ENCODE measurements at places on chromosomes 6 and 20.
A peak's percentile ranks its signal among the peaks of the same experiment; 100 is the strongest.

DNA sequence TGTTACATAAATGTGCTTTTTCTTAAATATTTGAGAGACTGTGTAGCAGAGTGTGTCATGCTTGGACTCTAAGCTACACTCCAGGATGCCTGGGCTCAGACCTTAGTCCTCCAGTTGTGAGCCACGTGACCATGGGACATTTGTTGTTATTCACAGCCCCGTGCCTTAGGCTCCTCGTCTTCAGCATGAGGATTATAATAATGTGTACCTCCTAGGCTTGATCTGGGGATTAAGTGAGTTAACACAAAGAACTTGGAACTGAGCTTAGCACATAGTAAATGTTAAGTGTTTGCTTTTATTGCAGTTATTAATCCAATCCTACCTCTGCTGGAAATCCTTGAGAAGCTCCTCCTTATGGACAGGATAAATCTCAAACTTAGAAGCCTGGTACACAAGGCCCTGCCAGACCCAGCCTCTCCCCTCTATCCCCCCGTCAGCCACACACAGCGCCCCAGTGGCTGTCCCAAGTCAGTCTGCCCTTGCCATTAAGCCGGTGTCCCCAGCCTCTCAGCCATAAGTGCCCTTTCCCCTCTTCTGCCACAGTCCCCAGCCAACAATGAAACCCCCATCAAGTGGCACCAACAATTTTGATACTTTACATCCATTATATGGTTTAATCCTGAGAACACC is 177.5 kb downstream of the TMEM242 start:
- no peak for DNase-seq

DNA sequence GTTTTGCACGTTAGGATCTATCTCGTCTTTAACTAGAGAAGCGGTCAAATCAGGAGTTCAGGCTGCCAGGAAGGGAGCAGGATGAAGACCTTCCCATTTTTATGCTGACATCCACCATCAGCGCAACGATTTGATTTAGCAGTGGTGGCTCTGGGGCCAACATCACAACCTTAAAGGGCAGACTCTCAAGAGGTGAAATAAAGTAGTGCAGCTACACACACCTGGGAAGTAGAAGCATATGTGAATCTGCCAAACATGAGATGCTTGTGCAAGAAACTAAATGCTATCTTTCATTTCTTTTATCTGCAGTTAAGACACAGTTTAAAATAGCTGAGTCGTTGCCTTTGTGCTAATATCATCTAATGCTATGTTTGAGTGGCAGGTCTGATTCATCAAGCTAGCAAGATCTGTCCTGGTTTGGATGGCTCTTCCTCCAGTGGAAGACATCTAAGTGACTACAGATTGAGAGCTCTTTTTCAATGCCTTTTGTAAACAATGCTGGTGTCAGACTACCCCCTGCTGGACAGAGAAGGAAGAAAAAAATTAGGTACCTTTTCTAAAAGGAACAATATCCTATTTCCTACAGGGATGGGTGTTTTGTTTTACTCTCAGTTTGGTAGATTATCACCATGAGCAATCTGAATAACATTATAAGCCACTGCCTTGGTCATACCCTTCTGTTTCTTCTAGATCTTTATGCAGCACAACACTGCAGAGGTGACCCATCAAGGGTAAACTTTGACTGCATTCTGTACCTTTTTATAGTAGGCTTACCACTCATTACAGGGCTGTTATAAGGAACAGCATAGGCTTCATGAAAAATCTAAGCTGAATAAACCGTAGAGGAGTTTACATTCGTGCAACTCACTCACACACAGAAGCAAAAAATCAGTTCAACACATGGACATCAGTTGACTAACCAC is 171.6 kb upstream of the FBXL4 start:
- peak; percentile 7 for DNase-seq

- no peak for DNase-seq
Observed at GRCh38 chr20:37519508-37520418, 1.3 kb upstream of the NNAT start.

- no peak for DNase-seq
Observed at GRCh38 chr20:39669659-39670058, 707.5 kb downstream of the DHX35 start.

- no peak for DNase-seq
Observed at GRCh38 chr6:7204726-7205125, 97.0 kb downstream of the RREB1 start.

GRCh38 chr20:34269996-34270627 is 28.9 kb downstream of the ASIP start:
- DNase-seq, result no peak
